ENCODE measurements at places on chromosomes 13 and 19. TPM values are rescaled to one million over a fixed set of nuclear protein-coding genes. Genes with fewer than 3 reads are reported as not detected.
A peak's percentile ranks its signal among the peaks of the same experiment; 100 is the strongest.

DNA sequence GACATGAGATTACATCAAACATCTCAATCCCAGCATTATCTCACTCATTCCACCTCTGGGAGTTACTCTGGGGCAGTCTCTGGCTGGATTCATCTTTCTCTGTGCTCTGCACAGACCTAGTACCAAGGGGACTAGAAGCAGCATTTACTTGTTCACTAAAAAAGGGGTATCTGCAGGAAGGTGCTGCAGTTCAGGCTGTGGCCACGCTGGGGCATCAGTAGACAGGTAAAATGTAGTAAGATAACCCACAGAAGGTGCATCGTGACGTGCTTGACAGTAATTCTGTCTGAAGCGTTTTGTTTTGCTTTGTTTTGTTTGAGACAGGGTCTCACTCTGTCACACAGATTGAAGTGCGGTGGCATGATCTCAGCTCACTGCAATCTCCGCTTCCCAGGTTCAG is 29.3 kb downstream of the ZNF564 start:
- DNase-seq = no peak

- no peak for DNase-seq
These were observed 774 bp downstream of the GGN start for GRCh38 chr19:38386971-38387549.

- no peak for DNase-seq
These were observed 19.9 kb downstream of the ONECUT3 start for GRCh38 chr19:1773184-1773583.

DNA sequence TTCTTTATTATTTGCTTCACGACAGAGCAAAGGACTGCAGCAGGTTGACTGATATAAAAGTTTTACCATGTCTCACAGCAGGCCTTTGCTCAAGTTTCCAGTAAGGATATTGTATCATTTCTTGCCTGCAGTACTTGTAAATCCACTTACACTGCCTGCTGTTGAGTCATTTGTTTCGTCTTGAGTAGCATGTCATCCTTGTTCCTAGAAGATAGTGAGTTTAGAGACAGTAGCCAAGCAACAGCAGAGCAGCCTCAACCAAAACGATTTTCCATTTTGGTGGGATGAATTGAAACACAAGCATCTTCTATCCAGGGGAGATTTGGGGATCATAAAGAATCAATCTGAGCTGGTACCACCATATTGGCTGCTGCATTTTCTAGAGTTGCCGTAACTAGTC is 24.0 kb upstream of the ALOX5AP start:
- DNase-seq = no peak

DNA sequence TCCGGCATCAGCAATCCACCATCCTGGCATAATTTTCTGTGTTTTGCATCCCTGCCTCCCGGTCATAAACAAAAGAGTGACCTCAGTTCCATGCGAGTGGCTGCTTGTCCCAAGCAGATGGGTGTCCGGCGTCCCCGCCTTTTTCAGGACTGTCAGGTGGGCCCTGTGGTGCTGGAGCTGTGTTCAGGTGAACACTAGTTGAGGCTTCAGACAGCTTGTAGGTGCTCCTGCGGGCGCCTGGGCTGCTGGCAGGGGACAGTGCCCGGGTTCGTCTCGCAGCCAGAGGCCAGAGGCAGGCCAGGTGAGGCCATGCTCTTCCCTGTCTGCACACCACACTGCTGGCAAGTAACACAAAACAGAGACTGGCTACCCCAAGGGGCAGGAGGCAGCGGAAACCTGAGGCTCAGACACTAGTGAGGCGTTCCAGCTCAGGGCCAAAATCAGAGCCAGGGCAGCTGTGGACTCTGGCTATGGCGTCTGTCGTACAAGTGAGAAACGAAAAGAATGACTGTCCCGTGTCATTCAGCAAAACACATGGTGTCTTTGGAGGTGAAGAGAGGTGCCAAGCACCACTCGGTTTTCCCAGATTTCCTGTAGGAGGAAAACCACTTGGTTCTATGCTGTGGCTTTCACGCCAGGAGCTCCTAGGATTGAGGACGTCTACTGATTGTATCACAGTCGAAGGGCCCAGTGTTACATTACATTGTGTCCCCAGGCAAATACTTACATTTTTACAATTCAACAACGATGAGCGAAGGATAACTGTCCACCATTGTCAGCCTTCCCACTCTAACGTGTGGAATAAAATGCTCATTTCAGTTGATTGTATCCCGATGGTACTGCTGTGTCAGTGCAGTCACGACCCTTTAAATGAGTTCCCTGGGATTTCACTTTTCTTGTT is 104.0 kb downstream of the ATP11A start:
- DNase-seq = no peak

DNA sequence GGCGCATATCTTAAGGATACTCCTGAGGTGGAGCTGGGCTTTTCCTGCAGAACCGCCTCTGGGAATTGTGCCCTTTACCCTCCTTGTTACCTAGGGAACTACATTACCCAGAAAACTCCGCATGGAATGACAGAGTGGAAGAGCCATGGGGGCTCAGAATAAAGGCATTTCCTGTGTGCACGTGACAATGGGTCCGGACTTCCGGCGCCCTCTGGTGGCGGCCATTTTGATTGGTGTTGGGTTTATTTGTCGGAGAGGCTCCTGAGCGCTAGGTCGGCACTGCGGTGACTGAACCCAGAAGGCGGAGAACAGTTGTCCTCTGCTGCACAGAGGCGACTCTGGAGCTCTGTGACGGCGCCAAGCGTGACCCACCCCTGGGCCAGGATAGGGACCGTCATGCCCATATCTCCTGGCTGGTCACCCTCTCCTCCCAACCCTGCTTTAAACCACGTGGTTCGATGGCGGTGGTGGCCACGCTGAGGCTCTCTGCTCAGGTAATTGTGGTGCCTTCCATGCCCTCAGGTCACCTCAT is at the start of gene ZNF587B:
Gene ZNF587B, plus strand, starts transcription at position 229 of the 532 bp plus-strand sequence. Its CDS starts 230 bp downstream, at position 459.
- DNase-seq = peak; percentile 78

DNA sequence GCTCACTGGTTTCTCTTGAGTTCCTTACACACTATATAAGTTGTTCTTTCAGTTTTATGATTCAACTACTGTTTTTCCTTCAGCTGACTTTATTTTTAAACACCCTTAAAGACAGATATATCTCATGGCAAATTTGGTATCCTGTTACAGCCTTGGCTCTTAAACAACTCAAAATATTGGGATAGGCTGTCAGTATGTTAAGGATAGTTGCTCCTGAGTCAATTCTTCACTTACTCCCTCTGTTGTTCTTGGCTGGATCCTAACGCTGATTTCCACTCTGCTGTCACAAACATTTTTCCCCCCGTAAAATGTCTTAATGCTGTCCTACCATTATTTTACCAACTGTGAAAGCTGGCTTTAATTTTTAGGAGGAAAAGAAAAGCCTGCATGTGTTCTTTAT is 1.2 kb downstream of the KCNRG start:
- no peak for DNase-seq

DNA sequence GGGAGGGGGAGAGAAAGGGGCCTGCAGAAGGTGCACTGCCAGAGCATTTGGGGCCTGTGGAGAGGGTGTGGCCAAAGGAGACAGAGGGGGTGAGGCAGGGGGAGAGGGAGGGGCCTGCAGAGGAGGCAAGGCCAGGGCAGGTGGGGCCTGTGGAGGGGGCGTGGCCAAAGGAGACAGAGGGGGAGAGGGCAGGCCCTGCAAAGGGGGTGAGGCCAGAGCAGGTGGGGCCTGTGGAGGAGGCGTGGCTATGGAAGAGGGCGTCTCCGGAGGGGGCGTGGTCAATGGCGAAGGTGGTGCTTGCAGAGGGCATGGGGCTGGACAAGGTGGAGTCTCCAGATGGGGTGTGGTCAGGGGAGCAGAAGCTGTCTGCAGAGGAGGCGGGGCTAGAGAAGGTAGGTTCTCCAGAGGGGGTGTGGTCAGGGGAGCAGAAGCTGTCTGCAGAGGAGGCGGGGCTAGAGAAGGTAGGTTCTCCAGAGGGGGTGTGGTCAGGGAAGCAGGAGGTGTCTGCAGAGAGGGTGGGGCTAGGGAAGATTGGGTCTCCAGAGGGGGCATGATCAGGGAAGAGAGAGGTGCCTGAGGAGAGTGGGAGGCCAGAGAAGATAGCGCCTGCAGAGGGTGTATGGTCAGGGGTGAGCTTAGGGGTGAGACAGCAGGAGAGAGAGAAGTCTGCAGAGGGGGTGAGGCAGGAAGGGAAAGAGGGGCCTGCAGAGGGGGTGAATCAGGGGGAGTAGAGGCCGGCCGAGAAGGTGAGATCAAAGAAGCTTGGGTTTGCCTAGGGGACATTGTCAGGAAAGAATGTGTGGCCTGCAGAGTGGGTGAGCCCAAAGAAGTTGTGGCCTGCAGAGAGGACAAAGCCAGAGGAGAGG is 3.4 kb downstream of the PRR36 start:
- no peak for DNase-seq

Gene MAB21L1
- 0.22 TPM for total RNA-seq

Gene PLPP2
- 46.3 TPM for total RNA-seq

Gene PROZ
- total RNA-seq = not detected

Gene ZNF177
- 12.7 TPM for total RNA-seq
